Activated CD8-positive, alpha-beta T cell treated with anti-CD3 and anti-CD28 coated beads, Interleukin-2, amount 10 ng/mL, durations not matched to agents 7 days and 5 days (primary cell): ENCODE measurements at places on chromosomes 4 and X. TPM values are rescaled to one million over a fixed set of nuclear protein-coding genes. Genes with fewer than 3 reads are reported as not detected.

DNA sequence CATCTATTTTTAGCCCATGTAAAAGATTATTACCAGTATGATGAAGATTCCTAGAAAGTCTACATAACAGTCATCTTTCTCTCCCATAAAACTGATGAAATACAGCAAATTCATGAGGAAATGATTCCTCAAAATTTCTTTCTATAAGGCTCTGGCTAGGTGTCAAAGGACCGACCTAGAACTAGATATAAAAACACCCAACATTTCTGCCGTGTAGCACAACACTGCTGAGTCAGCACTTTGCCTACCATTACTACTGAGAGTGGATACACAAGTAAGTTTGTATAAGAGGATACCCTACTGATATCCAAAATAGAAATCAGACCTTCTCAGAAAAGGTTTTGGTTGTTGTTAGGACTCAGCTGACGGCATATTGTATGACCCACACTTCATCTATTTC, 24.7 kb downstream of the TMEM47 start:
- no peak for DNase-seq

DNA sequence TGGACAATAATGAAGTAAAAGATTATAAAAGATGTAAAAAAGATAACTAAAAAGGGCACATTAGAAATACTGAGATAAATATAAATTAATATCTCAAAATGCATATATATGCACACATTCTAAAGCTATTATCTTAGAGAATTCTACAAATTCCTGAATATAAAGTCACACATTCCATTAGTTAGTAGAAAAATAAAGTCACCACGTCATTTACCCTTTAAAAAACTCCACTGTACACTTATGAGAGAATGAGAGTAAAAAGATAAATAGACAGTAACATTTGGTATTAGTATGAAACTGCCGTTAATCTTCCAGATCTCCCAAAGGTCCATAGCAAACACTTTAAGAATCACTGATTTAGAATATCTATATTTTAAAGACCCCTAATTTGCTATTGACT, 67.2 kb upstream of the IL15 start:
- DNase-seq = no peak

DGKK gene
- total RNA-seq = not detected

PABPC1L2B gene
- not detected for total RNA-seq

DCHS2 gene
- not detected for total RNA-seq
